ENCODE measurements at places on chromosomes 7 and 10. TPM values are rescaled to one million over a fixed set of nuclear protein-coding genes. Genes with fewer than 3 reads are reported as not detected.
A peak's percentile ranks its signal among the peaks of the same experiment; 100 is the strongest.

- no peak for DNase-seq
Observed at GRCh38 chr7:19919261-19920095, 146.1 kb upstream of the TMEM196 start.

DNA sequence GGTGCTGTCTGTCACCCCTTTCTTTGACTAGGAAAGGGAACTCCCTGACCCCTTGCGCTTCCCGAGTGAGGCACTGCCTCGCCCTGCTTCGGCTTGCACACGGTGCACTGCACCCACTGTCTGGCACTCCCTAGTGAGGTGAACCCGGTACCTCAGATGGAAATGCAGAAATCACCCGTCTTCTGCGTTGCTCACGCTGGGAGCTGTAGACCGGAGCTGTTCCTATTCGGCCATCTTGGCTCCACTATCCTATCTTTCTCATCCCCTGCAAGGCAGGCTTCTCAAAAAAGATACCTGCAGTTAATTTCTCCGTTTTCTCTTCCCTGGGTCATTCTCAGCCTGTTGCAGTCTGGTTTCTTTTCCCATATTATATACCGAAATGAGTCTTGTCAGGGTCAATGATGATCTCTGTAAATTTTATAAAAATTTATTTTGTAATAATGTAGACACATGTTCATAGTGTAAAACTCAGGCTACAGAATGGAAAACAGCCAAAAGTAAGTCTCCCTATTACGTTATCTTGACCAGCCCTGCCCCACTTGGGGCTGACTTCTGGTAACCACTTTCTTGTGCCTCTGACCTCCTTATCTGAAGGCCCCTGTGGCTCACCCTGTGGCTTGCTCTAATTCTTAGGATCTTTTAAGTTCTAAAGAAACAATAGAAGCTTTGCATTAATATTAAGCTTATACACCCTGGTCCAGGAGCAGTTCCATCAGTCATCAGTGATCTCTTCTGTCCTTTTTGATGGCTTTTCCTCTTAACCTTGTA is 20.7 kb downstream of the BLVRA start:
- no peak for DNase-seq

GRCh38 chr7:27901028-27901760 is 161.2 kb downstream of the TAX1BP1 start:
- peak; percentile 51 for DNase-seq

DNA sequence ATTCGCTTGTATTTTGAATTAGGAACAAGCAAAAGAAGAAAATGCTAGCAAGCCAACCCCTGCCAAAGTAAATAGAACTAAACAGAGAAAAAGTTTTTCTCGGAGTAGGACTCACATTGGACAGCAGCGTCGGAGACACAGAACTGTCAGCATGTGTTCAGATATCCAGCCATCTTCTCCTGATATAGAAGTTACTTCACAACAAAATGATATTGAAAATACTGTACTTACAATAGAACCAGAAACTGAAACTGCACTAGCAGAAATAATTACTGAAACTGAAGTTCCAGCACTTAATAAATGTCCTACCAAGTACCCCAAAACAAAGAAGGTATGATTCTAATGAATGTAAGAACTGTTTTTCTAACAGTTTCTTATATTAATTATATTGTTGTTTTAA is 87.9 kb downstream of the KMT2E start:
- DNase-seq = no peak

GRCh38 chr10:98268694-98269431 is 869 bp upstream of the LOXL4 start:
- no peak for DNase-seq

- no peak for DNase-seq
Observed at GRCh38 chr7:42227021-42227420, 10.0 kb downstream of the GLI3 start.

DNA sequence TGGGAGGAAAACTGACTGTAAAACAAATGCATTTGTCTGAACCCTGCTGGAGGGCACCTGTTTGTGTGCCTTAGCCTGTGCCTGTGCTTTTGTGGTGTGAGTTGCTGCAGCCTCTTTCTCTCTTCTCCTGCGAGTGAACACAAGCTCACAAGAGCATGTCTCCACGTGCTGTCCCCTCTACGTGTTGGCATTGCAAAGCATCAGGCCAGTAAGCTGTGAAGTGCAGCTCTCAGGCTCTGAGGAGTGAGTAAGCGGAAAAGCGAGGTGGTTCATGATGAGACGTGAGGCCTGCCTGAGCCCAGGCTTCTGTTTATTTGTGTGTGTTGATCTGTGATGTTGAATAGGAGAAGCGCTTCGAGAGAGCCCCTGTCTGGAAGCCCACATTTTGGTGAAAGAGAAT is 85.6 kb upstream of the PDCD4 start:
- DNase-seq = peak; percentile 40

- DNase-seq = no peak
Observed at GRCh38 chr10:17984056-17984455, 32.3 kb downstream of the SLC39A12 start.

GRCh38 chr7:106959753-106960152 is 84.8 kb upstream of the PRKAR2B start:
- peak; percentile 6 for DNase-seq

GRCh38 chr7:158430308-158431034 is 157.2 kb downstream of the PTPRN2 start:
- DNase-seq = no peak

DNA sequence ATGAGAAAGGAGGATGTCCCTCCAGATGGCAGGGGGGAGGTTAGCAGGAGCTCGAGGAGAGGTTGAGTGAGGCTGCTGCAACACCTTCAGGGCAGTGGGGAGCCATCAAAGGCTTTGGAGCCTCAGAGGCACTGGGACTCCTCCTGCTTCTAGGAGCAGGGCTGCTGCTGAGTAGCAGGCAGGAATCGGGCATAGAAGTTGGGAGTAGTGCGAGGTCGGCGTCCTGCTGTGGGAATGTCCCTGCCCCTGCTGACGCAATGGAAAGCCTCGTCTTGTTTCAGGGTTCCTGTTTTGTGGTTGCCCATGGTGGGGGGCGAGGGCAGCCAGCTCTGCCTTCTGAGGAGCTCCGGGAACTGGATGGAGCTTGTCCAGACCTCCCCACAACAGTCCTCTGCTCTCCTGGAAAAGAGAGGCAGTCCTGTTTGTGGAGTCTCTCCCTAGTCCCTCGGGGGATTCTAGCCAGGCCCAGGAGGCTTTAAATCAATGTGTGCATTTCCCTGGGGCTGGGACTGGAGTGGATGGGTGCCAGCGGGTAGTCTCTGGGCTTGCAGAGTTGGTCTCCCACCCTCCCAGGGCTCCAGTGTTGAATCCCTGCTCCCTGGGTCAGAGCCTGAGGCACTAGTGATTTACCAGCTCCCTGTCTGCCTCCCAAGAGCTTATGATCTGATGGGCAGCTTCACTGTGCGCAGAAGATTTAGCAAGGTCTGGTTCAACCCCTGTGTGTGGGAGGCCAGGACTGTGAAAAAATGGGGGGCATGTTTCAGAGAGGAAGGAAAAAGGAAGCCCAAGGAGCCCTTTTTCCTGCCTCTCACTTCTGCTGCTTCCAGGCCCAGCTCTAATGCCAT is 98.7 kb upstream of the PPIF start:
- peak; percentile 52 for DNase-seq

- DNase-seq = no peak
Observed at GRCh38 chr7:69342154-69342884, 256.0 kb upstream of the AUTS2 start.

GRCh38 chr7:70634610-70635068 is 497.3 kb upstream of the GALNT17 start:
- no peak for DNase-seq

- DNase-seq = no peak
Observed at GRCh38 chr7:24817339-24817738, 60.1 kb upstream of the GSDME start.

Gene CH25H
- total RNA-seq = 0.22 TPM

Gene AGBL3
- total RNA-seq = 3.6 TPM

Gene POM121C
- total RNA-seq = 44.1 TPM

Gene CCDC146
- 0.49 TPM for total RNA-seq

Gene PTPN12
- total RNA-seq = 7.6 TPM

Gene ABCA13
- not detected for total RNA-seq

Gene AGR3
- not detected for total RNA-seq

Gene GRM3
- total RNA-seq = not detected

Gene MYH16
- total RNA-seq = not detected

Gene STEAP2
- not detected for total RNA-seq

Gene SMKR1
- total RNA-seq = 1.2 TPM

Gene EIF4H
- 518 TPM for total RNA-seq

Data from activated naive CD4-positive, alpha-beta T cell treated with anti-CD3 and anti-CD28 coated beads for 36 hours (primary cell).